ENCODE measurements at places on chromosomes 12 and 14.

GRCh38 chr12:52964556-52965336, 15.8 kb downstream of the KRT18 start:
- DNase-seq = peak; percentile 13

DNA sequence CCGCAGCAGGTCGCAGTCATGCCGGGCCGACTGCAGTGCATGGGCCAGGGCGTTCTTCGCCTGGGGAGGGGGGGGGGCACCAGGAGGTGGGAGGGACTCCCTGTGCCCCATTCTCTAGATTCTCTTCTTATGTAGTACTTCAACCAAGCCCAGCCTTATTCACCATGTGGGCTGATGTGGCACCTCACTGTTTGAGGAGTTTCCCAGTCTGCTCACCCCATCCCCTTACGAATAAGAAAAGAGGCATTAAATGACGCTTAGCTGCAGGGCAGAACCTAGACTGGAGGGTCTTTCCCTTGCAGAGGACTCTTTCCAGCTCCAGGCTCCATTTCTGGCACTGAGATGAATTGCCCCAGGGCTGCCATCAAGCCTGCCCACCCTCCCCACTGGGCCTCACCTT, 12.2 kb downstream of the CMTM5 start:
- DNase-seq = no peak

DNA sequence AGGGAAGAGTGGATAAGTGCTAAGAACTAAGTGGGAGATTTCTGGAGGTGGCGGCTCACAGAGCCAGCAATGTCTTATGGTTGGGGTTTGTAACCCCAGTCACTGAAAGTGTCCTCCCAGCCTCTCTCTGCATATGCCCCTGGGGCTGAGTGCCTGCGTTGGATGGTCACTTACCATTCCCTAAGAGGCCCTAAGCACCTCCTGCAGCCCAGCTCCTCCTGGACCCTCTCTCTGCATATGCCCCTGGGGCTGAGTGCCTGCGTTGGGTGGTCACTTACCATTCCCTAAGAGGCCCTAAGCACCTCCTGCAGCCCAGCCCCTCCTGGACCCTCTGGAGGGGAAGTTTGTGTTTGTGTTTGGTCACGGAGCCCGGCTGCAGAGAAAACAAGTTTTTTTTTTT, 425.8 kb downstream of the TMEM121 start:
- no peak for DNase-seq

GRCh38 chr14:44657696-44658388, 150.8 kb upstream of the FSCB start:
- no peak for DNase-seq

GRCh38 chr12:26789731-26790644, 43.0 kb downstream of the ITPR2 start:
- no peak for DNase-seq

GRCh38 chr14:55715889-55716288, 135.9 kb downstream of the KTN1 start:
- peak; percentile 15 for DNase-seq

- no peak for DNase-seq
Observed at GRCh38 chr14:22664261-22664660, 20.1 kb upstream of the OR6J1 start.

GRCh38 chr14:102795060-102795925, 18.0 kb downstream of the TRAF3 start:
- peak; percentile 87 for DNase-seq

GRCh38 chr12:109606320-109607028, 32.9 kb downstream of the MVK start:
- no peak for DNase-seq

- DNase-seq = no peak
Observed at GRCh38 chr12:26435069-26435404, 239.7 kb downstream of the SSPN start.

DNA sequence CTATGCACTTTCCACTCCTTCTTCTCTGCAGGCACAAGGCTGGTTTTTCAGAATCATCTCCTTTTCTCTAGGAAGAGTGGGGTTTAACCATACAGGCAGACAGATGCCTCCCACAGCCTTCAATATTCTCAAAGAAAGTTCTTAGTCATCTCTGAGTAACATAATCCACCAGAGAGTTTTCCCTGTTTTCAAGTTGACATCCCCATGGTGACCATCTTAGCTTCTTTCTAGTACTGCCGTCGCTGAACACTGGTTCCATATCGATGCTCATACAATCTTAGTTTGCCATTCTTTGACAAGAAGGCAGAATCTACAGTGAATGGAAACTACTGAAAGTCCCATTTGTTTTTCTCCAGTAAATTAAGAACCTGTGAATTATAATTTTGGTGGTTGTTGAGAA, 28.6 kb downstream of the TPH2 start:
- no peak for DNase-seq

DNA sequence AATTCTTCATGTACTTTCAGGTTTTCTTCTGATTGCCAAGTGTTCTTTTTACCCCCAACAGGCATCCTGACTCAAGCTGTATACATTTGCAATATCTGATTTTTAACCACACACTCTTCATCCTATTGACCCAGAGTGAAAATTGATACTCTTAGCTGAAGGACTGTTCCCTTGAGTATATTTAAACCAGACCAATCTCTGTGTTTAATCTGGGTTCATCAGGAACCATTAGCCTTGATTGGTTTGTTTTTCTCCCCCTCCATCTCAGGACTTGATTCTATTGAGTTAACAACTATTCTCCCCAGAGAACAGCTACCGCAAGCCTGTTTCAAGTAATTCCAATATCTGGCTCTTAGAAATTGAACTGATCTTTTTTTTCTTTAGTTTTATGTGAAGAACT, 222.3 kb upstream of the NOVA1 start:
- DNase-seq = no peak

GRCh38 chr12:94566345-94566744, 84.0 kb downstream of the TMCC3 start:
- DNase-seq = peak; percentile 27

- DNase-seq = no peak
Observed at GRCh38 chr14:36066636-36067035, 109.9 kb downstream of the PTCSC3 start.

DNA sequence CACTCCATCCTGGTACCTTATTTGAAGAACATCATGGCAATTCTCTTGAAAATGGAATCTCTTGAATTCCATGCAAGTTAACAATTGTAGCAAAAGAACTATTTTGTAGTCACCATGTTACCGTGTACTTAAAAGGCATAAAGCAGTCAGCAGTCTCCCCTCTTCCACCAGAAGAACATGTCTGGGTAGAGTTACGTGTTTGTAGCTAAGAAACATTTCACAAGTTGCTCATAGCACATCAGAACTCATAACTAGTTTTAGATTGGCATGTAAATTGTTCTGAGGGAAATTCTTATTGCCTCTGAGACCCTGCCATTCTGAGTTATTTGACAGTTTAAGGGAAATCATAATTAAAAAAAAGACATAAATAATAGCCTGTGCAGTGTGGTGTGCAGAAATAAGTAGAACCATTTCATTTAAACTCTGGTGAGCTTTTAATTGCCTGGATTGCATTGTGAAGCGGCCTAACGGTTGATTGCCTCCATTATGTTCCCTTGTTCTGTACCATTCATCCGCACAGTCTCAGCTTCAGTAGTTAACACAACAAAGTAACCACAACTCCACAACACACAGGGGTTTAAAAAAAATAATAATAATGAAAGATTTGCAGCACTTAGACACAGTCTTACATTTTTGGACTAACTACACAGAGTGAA, 2.6 kb downstream of the LMO3 start:
- DNase-seq = no peak

- no peak for DNase-seq
Observed at GRCh38 chr14:69963966-69964365, 84.8 kb downstream of the SMOC1 start.

GRCh38 chr14:102870994-102871831, 51.2 kb upstream of the AMN start:
- peak; percentile 17 for DNase-seq

DNA sequence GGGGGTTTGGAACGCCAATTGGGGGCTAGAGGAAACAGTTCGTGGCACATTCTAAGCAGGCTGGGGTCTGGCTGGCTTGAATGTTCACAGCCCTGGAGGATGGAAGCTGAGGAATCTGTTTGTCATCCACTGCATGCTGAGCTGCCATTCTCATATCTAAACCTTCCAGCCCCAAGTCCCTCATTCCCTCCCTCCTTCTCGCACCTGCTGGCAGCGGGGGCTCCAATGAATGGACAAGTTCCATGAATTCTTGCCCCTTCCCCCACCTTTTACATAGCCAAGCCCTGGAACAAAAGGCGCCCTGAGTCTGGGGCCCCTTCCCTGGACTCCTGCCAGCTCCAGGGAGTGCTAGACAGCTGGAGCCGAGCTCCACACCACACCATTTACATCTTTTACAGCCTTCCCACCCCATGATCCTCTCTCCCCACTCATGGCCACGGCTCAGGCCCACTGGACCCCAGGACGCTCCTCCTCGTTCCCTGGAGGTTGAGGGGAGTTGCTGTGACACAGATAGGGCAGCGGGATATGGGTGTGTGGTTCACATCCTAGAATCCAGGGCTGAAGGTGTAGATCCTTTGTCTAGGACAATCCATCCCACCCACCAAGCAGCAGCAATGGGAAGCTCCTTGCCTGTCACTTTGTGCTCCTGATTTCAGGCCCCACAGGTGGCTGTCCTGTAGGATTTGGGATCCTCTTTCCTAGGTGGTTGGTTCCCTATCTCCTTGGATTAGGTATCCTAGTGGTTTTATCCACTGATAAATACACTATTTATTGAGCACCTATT, 21.7 kb upstream of the VRTN start:
- DNase-seq = no peak

- DNase-seq = no peak
Observed at GRCh38 chr14:93232159-93232558, 25.1 kb downstream of the UBR7 start.

DNA sequence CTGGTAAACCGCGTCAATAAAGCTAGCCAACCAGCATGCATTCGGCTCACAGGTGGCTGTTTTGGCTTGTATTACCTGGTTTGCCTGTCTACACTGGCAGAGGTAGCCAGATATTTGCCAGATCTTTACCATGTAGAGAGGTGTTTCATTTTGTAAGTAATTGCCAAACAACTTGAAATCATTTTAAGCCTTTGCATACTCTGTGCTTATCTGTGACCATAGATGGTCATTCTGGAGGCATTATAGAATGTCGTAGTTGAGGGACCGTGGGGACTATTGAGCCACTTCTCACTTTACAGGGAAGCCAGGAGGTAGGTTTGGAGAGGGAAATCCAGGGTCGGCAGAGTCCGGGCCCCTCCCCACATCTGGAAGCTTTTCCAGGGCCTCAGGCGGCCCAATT, 5.9 kb downstream of the ADGRD1 start:
- no peak for DNase-seq

- no peak for DNase-seq
Observed at GRCh38 chr12:46491548-46491947, 119.0 kb upstream of the SLC38A2 start.

- no peak for DNase-seq
Observed at GRCh38 chr12:4595881-4596280, 33.9 kb downstream of the DYRK4 start.

GRCh38 chr12:42590330-42590934, 886 bp upstream of the PRICKLE1 start:
- DNase-seq = peak; percentile 17

DNA sequence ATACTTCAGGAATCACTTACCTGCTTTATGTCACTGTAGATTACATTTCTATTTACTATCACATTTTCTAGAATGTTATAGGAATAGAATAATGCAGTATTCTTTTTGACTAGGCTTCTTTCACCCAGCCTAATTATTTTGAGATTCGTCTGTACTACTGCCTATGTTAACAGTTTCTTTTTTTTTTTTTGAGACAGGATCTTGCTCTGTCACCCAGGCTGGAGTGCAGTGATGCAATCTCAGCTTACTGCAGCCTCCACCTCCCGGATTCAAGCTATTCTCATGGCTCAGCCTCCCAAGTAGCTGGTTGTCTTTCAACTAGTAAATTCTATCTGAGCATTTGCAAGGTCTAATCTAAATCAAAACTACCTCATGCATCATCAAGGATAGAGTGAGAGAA, 6.4 kb downstream of the OR6C6 start:
- no peak for DNase-seq

GRCh38 chr12:115473257-115473956, 789.4 kb upstream of the TBX3 start:
- no peak for DNase-seq

- no peak for DNase-seq
Observed at GRCh38 chr12:13124656-13125505, 21.4 kb upstream of the GSG1 start.

DNA sequence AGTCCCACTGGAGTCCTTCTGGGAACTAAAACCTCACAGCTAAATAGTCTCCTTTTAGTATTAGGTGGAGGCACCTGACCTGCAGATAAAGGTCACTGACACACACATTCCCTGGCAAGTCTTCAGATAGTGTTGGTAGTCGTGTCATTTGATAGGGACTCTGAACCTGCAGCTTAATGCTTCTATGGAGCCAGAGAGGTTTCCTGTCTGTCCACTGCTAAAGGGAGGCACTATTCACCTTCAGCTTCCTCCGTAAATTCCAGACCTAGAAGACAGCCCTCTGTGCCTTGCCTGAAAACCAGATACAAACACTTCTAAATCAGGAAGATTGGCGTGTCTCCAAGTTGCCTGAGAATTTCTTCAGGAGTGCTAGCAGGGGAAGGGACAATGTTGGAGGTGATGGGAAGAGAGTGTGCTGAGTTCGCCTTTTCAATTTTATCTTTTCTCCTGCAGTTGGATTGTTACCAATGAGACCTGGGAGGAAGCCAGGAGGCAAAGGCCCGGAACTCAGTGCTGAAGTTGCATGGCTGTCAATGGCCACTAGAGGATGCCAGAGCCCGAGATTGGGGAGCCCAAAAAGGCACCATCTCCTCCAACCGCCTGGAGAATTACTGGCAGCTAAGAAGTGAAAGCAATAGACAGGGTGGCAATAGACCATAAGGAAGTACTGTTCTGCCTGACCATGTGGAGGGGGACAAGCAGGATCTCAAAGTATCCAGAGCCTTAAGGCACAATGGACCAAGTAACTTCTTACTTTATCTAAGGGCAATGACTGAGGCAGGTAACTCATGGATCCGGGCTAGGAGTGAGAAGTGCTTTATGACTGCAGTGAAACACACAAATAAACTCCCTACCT, 81.6 kb upstream of the SCAF11 start:
- peak; percentile 69 for DNase-seq

DNA sequence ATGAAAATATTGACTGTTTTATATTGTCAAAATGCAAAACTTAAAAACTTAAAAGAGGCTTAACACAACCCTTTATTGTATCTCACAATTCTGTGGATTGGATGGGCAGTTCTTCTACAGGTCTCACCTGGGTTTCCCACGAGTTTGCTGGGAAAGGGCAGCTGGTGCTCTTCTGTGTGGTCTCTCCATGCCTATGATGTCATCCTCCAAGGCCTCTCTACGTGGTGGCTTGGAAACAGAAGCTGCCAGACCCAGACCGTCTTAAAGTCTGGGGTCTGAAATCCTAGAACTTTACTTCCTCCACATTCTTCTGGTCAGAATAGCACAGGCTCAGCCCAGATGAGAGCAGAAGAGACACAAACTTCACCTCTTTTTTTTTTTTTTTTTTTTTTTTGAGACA, 36.5 kb upstream of the KICS2 start:
- DNase-seq = no peak

DNA sequence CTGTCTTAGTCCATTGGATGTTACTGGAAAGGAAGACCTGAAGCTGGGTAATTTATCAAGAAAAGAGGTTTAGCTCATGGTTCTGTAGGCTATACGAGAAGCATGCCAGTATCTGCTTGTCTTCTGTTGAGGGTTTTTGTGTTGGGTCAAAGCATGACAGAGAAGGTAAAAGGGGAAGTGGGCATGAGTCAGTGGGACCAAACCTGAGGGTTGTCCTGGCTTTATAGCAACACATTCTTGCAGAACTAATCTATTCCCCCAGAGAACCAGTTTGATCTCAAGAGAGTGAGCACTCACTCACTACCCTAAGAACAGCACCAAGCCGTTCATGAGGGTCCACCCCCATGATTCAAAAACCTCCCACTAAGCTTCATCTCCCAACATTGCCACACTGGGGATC, 19.0 kb upstream of the KRAS start:
- DNase-seq = peak; percentile 38

Data from suppressor macrophage treated with lipopolysaccharide for 1 hour (primary cell).